Activated CD8-positive, alpha-beta memory T cell treated with anti-CD3 and anti-CD28 coated beads, Interleukin-2, amount 50 U/mL, for 4 hours (primary cell): ENCODE measurements at places on chromosomes 7 and 10.

DNA sequence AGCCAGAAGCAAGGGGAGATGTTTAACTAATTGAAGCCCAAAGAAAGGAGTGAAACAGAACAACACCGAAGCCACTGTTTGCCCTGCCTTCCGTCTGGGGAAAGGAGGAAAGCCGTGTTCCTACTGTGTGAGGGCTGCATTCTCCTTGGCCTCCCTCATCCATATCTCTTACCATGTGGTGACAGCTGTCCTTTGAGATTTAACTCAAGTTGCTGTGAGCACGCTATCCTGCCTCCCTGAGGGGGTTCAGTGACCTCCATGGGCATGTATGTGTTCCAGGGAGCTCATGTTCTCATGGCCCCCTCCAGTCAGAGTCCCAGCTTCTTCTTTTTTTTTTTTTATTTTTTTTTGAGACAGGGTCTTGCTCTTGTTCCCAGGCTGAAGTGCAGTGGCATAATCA, 26.2 kb upstream of the CRHR2 start:
- no peak for DNase-seq

- no peak for DNase-seq
Observed at GRCh38 chr7:135970682-135971365, 6.3 kb downstream of the MTPN start.

- no peak for DNase-seq
Observed at GRCh38 chr10:61487506-61487905, 34.3 kb upstream of the TMEM26 start.

DNA sequence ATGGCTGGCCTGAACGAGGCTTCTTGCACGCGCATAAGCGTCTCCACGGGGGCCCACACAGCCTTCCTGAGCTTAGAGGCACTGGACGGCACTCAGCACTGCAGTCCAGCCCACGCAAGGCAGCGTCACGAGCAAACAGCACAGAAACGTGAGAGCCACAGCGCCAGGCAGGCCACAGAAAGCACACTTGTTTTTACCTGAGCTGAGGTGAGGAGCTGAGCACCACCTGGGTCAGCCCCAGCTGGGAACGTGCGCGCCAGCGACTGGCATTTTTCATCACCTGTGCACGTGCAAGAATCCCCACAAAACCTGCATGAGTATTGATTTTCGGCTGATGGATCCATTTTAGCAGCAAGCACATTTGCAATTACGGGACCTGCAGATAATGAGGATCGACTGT, 26.7 kb downstream of the IQCE start:
- DNase-seq, result no peak

DNA sequence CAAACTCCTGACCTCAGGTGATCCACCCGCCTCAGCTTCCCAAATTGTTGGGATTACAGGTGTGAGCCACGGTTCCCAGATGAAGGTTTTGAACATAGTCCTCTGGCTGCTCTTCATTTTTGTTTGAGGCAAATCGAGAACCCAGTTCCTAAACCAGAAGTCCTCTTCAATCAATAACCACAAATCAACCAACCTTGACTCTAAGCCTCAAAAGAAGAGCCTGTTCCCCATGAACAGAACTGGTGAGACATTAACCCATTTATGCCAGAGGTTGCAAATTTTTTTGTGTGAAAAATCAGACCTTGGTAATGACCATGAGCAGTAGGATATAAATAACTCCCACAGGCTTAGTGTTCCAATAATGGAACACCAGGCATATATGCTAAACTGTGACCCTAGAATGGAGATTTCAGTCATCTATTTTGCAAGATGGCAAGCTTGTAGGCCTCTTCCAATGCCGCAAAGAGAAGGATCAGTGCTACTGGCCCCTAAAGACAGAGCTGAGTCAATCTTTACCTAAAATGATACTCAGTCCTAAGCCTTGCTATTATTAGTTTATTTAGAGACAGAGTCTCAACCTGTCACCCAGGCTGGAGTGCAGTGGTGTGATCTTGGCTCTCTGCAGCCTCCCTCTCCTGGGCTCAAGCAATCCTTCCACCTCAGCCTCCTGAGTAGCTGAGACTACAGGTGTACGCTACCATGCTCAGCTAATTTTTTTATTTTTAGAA, 15.9 kb downstream of the KPNA7 start:
- no peak for DNase-seq

DNA sequence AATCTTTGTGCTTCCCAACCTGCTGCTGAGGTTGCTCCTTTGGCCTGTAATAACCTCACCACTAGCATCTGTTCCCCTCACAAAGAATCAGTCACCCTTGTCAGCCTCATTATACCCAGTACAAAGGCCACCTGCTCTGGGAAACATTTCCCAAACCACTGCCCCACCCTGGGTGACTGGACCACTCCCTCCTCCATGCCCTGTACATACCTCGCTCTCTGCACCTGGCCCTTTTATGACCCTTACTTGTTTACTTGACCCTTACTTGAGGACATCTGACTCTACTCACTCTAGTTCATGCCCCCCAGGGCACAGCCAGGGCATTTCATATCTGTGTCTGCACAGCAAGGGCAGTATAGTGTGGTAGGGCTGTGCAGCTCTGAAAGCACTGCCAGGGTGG, 21.4 kb upstream of the AOC1 start:
- no peak for DNase-seq
